Stomach (tissue), 19 donors: ENCODE measurements at places on chromosomes 5 and 9. TPM values are rescaled to one million over a fixed set of nuclear protein-coding genes. Genes with fewer than 3 reads are reported as not detected.

The PTPDC1 gene
- polyA plus RNA-seq, result 5.8 TPM

The SLC36A3 gene
- polyA plus RNA-seq, result not detected

The IL9 gene
- polyA plus RNA-seq, result not detected

The SGCD gene
- 2.1 TPM for polyA plus RNA-seq

GRCh38 chr9:79257228-79257781 lies 314.5 kb upstream of the TLE4 start:
- DNase-seq, result no peak

DNA sequence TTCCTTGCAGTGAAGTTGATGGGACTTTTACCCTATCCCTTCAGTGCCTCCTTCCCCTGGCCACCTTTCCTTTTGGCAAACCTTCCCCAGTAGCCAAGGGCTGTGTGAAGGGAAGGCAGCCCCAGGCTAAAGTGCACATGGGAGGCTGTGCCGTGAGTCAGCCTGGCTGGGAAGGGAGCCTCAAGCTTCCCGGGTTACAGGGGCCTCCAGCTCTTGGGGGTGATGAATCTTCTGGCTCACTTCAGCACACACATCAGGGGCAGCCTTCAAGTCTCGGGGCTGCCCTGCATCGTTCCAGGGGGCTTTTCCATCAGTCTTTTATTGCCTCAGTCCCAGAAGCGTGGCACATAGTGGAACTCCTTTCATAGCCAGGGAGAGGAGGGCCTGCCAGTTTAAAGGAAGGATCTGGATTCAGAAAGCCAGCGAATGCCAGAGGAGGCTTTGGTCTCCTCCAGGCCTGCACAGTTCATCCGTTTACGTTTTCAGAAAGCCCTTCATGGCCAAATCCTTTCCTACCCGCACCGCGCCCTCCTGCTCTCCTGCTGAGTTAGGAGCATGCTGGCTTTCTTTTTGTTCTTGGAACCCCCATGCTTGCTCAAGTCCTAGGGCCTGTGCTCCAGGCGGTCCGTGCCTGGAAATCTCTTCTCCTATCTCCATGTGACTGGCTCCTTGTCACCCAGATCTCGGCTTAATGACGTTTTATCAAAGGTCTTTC lies 134.8 kb upstream of the KLF4 start:
- no peak for DNase-seq
